Stimulated activated CD4-positive, alpha-beta T cell treated with anti-CD3 and anti-CD28 coated beads, TNF-alpha, amount 100 ng/mL, for 24 hours (primary cell): ENCODE measurements at places on chromosomes 5 and 9.

GRCh38 chr9:133460405-133461175 lies 812 bp downstream of the CACFD1 start:
- DNase-seq, result no peak

- DNase-seq, result no peak
Observed at GRCh38 chr9:28320616-28321015, 747.3 kb upstream of the C9orf72 start.

DNA sequence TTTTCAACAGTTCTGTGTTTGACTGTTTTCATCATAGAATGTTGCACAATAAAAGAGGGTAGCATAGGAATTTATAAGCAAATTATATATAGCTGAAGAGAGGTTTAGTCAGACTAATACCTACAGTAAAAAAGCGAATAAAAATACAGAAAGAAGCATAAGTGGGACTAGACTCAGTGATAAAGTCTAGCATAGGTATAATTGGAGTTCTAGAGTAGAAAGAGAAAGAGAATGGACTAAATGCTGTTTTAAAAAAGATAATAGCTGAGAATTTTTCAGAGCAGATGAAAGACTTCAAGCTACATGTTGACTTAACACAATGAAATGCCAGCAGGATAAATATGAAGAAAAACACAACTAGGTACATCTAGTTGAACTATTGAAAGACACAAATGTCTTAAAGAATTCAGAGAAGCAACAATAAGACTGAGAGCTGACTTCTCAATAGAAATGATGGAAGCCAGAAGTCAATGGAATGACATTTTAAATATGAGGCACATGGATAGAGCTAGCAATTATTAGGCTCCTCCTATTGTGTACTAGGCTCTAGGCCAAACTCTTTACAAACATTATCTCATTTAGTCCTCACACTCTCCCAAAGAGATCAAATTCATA lies 573.9 kb downstream of the ZNF608 start:
- DNase-seq, result no peak

GRCh38 chr9:133836818-133837217 lies 98.7 kb upstream of the SARDH start:
- DNase-seq, result no peak

GRCh38 chr5:129770024-129770820 lies 22.3 kb downstream of the MINAR2 start:
- no peak for DNase-seq

- no peak for DNase-seq
Observed at GRCh38 chr9:81787747-81788632, 98.6 kb upstream of the TLE1 start.

DNA sequence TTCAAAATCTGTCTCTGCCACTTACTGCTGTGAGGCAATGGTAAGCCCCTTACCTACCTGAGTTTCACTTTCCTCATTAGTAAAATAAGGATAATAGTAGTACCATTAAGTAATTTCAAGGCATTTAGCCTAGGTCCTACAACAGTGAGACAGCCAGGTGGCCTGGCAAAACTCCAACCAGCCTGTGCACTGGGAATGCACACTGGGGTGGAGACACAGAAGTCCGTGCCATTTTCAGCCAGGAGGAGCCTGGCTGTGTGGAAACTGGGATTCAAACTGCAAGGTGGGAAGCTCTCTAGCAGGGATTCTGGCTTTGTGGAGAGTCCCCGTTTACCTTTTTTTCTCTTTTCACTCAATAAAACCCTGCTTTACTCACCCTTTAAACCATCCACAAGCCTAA lies 630.4 kb downstream of the PRELID2 start:
- no peak for DNase-seq

DNA sequence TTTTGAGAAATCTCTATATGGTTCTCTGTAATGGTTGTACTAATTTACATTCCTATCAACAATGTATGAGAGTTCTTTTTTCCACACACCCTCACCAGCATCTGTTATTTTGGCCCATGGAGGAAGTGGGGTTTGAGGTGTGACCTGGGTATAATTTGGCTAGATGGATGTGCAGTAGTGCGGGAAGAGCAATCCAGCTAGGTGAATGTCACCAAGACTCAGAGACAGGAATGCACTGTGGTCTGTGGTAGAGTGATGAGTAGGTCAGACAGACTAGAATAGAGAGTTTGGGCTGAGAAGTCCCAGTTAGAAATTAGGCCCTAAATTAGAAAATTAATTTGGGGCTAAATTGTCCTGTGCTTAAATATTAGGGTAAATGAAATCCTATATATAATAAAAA lies 32.8 kb upstream of the PIP5K1B start:
- DNase-seq, result no peak

DNA sequence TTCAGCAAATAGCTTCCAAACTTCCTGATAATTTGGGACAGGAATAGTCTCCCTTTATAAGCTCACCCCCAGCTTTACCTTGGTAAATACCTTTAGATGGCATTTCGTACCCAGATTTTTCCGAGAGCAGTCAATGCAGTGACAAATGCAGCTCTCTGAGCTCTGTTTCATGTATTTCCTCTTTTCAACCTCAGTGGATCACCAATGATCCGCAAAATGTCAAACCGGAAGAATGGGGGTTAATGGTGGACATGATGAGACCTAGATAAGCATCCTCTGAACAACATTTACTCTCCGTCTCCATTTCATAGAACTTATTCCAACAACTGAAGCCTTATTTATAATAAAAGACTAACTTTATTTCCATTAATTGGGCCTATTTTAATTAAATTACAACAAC lies 227.3 kb downstream of the MCTP1 start:
- no peak for DNase-seq

- no peak for DNase-seq
Observed at GRCh38 chr9:16221366-16221765, 649.1 kb downstream of the BNC2 start.

GRCh38 chr5:128009403-128009802 lies 74.2 kb upstream of the SLC12A2 start:
- no peak for DNase-seq

DNA sequence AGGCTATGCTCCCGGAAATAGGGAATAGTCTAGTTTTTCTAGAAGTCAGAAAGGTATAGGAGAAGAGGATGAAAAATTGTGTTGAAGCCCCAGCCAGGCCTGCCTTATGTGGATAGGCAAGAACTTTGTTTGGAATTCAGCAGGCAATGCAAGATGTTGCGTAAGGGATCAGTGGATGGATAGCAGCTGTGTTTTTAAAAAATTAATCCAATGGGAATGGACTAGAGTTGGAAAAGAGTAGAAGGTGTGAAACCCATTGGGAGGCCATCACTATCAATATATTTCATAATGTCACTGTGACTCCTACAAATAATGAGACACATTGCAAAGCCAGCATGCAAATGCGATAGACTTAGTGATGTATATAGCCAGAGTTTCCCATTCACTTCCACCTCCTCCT lies 281.9 kb downstream of the MARCHF11 start:
- DNase-seq, result no peak

DNA sequence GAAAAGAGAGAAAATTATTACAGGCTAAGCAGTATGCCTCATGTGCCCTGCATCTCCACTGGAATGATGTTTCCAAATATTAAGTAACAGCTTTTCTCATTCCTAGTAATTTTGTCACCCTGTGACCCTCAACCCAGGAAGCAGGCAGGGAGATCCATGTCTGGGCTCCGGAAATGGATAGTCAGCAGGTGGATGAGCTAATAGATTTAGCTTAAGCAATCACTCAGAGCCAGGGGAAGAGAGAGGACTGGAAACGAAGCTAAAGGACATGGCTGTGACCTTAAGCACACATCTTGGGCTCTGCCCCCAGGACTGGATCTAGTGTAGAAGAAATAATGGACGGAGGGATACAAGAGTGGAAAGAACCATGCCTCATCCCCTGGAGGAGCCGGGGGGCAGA lies 89.5 kb downstream of the ARSB start:
- no peak for DNase-seq

DNA sequence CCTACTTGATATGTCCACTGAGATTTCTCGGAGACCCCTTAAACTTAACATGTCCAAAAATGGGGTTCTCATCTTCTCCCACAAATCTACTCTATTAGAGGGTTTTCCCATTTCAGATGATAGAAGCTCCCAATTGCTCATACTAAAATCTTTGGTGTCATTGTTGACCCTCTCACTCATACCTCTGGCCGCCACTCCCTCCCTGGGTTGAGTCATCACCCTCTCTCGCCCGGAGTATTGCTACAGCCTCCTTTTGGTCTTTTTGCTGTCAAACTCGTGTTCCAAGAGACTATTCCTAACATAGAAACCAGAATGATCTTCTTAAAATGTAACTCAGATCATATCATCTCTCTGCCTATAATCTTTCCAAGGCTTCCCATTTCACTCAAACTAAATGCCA lies 91.0 kb upstream of the GNAQ start:
- no peak for DNase-seq

DNA sequence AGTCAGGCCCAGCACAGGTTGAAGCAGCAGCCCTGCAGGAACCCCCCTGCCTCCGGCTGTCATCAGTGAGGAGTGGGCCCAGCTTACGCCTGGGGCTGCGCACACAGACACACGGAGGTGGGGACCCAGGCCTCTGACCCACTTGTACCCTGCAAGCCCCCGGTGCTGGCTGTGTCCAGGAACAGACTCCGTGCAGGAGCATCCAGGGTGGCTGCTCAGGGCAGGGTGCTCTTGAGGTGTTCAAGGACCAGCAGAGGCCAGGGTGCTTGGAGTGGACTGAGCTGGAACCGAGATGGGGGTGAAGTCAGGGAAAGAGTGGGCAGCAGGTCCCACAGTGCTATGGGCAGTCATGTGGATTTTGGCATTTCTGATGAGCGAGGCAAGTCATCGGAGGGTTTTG lies 199.5 kb downstream of the CACNA1B start:
- no peak for DNase-seq

DNA sequence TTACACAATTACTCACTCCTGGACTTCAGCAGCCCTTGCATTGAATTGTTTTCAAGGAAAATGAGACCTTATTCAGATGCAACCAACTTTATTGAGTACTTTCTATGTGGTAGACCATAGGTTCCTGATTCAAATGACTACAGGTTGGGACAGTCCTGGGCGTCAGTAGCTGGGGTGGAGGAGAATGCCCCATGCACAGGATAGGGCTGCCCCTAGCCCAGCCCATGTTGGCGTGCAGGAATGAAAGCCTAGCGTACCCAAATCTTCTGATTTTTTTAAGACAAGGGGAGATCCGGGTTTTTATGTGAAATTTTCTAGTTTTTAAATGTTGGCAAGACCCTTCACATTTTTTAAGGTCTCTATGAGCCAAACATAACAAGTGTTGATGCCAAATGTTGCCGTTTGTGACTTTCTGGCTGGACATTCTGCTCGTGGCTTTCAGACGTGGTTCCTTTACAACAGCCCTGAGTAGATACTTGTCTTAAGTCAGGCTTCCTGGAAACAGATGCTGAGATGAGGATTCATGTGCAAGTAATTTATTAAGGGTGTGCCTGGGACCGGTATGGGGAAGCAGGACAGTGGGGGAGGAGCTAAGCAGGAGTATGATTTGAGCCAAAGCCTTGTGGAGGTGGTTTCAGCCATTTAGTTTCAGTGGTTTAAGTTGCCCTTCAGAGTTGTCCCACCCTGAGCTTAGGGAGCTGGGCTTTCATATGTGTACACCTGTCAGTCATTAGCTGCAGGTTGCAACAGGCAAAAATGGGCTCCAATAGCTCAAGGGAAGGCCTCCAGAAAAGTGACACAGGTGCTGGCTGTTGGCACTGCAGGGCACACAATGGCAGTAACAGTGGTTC lies 154.1 kb downstream of the NTRK2 start:
- DNase-seq, result no peak

- no peak for DNase-seq
Observed at GRCh38 chr5:150410524-150411244, 2.0 kb downstream of the CD74 start.

DNA sequence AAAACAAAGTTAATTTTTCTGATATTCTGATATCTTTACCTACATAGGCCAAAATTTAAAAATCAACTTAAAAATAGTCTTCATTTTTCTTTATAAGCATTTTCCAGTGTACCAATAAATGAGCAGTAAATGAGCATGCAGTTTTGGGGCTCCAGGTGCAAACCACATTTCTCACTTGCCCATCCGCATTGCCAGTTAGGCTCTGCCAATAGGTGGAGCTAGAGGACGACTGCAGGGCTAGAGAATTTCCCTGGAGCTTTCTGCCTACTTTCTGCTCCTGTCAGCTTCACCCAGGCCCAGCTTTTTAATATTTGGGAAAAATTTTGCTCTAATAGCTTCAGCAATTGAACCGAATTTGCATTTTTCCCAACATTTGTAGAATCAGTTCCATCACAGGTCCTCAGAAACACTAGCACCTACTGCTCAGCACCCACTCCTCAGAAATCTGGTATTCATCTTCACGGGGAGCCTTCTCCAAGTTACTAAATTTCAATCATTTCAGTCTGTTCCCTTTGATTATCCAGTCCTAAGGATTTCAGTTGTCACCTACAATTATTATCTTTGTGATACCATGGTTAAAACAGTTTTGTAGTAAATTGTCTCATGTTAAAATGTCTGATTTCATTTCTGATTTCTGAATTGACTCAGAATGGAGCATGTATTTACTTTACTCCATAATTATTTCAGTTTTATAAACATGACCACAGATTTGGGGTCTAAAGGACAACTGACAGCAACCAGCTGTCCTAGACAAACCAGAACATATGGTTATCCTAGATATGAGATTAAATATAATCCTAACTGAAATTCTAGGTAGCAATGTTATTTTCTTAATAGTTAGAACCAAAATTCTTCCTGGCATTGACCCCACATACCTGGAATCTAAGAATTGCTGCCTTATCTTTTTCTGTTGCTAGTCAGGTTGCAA lies 104.6 kb upstream of the FAM174A start:
- DNase-seq, result peak; percentile 34

GRCh38 chr5:514101-514485 lies 10.2 kb downstream of the SLC9A3 start:
- DNase-seq, result no peak
